Ovary (tissue), 10 donors: ENCODE measurements at places on chromosomes 6 and 20. TPM values are rescaled to one million over a fixed set of nuclear protein-coding genes. Genes with fewer than 3 reads are reported as not detected.

KHDC1L gene
- polyA plus RNA-seq, result not detected

RBM24 gene
- polyA plus RNA-seq, result 3.5 TPM

TRIM15 gene
- polyA plus RNA-seq, result not detected

SNX21 gene
- 41.1 TPM for polyA plus RNA-seq

C4A gene
- 324 TPM for polyA plus RNA-seq

CRISP2 gene
- not detected for polyA plus RNA-seq

HLA-G gene
- 0.06 TPM for polyA plus RNA-seq

EYA4 gene
- polyA plus RNA-seq, result 0.08 TPM

KIAA1755 gene
- polyA plus RNA-seq, result 11.8 TPM

MTCH1 gene
- 164 TPM for polyA plus RNA-seq

BMP6 gene
- polyA plus RNA-seq, result 28.1 TPM

SALL4 gene
- polyA plus RNA-seq, result 0.15 TPM

TBC1D32 gene
- polyA plus RNA-seq, result 2.8 TPM
